ENCODE measurements at places on chromosomes 6 and 20. TPM values are rescaled to one million over a fixed set of nuclear protein-coding genes. Genes with fewer than 3 reads are reported as not detected.

Gene BNIP5
- total RNA-seq, result not detected

Gene PSMB9
- total RNA-seq, result 9.0 TPM

DNA sequence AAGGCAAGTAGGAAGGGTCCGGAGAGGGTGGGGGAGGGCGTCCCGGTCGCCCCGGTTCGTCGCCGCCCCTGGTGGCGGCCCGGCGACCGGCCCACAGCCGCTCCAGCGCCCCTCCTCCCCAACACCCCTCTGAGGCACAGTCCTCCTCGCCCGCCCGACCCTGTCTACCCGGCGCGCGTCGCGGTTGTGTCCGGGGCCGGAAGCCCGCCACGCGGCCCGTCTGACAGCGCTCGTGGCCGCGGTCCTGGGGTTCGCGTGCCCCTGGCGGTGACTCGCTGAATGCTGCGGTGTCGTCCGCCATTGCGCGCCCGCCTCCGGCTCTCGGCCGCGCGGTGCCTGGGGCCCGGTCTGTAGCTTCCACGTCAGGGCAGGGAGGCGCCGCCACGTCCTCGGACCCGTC, 335.3 kb upstream of the DEFB115 start:
- no peak for DNase-seq

DNA sequence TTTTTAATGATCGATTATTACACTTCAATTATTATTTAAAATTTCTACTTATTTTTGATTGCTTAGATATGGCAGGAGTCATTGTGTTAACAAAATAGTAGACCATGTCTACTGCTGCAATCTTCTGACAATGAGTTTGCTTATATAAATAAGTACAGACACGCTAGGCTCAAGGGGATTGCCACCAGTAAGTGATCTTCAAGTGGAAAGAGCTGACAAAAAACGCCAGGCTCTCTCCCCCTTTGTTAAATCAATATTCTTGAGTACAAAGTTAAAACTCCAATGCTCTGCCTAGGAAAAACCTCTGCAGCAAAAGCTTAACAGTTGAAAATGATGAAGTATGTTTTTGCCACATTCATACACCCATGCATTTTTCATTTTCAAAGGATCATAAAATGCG, 738.1 kb downstream of the HDGFL1 start:
- no peak for DNase-seq

DNA sequence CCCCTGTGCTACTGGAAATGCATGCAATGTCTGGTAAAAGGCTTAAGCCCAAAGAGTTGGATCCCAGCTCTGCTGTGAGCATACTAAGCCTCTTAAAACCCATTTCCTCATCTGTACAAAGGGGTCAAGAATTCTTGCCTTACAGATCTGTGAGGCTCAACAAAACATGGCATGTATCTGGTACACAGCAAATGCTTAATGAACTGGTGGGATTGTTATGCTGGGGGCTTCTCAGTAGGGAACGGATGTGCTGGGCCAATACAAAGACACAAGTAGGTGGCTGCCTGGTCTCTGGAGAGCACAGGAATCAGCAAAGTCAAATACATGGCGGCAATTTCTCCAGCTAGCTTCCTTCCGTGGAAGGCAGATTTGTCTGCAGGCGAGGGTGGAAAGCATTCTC, 62.3 kb downstream of the LAMP5 start:
- no peak for DNase-seq
